ENCODE measurements at places on chromosomes 6 and 20.
A peak's percentile ranks its signal among the peaks of the same experiment; 100 is the strongest.

- no peak for DNase-seq
These were observed 285.4 kb upstream of the FLRT3 start for GRCh38 chr20:14622796-14623195.

DNA sequence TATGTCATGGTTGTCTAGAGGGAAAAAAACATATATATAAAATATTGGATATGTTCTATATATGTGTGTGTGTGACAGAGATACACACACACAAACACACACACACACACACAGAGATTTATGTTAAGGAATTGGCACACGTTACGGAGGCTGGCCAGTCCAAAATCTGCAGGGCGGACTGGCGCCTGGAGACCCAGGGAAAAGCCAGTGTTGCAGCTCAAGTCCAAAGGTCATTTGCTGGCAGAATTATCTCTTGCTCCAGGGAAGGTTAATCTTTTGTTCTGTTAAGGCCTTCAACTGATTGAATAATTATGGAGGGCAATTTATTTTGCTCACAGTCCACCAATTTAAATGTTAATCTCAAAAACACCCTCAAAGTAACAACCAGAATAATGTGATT is 37.5 kb upstream of the PDE7B start:
- no peak for DNase-seq

DNA sequence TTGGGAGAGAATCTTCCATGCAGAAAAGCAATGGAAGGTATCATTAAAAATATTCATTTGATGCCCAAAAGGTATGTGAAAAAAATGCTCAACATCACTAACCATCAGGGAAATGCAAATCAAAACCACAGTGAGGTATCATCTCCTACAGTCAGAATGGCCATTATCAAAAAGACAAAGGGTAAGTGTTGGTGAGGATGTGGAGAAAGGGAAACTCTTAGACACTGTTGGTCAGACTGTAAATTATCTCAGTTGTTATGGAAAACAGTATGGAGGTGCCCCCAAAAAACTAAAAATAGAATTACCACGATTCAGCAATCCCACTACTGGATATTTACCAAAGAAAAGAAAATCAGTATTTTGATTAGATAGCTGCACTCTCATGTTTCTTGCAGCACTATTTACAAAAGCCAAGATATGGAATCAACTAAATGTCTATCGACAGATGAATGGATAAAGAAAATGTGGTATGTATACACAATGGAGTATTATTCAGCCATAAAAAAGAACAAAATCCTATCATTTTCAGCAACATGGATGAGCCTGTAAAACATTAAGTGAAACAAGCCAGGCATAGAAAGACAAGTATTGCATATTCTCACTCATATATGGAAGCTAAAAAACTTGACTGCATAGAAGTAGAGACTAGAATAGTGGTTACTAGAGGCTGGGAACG is 84.0 kb downstream of the DTNBP1 start:
- no peak for DNase-seq

DNA sequence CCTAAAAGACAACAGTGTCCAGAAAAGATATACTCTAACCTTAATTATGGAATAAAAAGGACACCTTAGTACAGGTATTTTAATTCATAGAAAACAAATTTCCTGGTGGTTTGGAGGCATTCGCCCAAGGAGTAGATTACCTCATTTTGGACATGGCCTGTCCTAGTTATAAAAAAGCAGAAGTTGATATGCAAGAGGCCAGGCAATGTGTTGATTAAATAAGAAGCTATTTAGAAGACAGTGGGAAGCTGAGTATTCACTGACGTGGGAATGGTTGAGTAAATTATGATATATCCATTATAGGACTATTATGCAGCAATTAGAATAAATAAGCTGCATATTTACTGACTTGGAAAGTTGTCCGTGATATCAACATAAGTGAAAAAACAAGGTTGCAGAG is 314.9 kb downstream of the ALDH8A1 start:
- no peak for DNase-seq

- DNase-seq, result no peak
These were observed 60.1 kb upstream of the PLEKHG1 start for GRCh38 chr6:150539568-150539967.

GRCh38 chr6:53744321-53744720 is 50.5 kb upstream of the LRRC1 start:
- DNase-seq, result no peak

DNA sequence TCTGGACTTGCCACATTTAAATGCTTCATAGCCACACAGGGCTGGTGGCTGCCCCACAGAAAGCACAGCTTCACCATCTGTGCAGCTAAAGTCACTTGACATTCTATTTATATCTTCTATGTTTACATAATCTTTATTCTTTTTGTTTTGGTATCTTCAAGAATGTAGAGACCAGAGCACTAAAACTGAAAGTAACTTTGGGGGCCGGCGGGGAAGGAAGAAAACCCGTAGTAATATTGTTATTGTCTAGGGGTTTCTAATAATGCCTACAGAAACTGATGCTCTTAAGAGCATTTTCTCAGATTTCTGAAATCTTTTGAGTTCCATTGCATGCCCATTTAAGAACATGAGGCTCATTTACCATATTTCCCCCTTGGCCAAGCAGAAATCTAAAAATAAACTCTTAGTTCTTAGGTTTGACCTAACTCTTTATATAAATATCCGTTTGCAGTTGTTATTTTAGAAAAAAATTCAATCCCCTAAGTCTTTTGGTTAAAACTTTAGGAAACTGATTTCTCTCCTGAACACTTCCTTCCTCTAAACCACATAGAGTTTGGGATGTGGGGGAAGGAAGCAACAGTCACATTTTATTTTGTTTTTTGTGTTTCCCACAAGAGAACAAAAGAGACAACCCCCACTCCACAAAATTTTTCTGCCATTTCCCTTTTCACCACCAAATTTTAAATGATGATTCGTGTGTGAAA is 207.6 kb downstream of the OGFRL1 start:
- DNase-seq, result no peak

GRCh38 chr6:26366504-26366903 is 1.5 kb downstream of the BTN3A2 start:
- no peak for DNase-seq

- no peak for DNase-seq
These were observed 774.3 kb downstream of the PHF3 start for GRCh38 chr6:64409948-64410347.

DNA sequence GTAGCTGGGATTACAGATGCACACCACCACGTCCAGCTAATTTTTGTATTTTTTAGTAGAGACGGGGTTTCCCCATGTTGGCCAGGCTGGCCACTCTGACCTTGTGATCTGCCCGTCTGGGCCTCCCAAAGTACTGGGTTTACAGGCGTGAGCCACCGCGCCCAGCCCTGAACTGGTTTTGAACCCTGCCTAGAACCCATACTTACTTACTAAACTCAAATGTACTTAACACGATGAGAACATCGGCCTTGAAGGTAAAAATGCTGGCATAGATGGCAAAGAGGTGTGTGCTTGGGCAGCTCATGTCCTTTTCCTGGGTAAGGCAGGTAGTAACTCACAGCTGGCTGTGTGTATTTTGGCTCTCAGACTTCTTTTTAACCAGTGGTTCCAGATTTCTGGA is 3.2 kb upstream of the ARMC12 start:
- no peak for DNase-seq

- no peak for DNase-seq
These were observed 30.2 kb downstream of the PANK2 start for GRCh38 chr20:3919352-3919751.

DNA sequence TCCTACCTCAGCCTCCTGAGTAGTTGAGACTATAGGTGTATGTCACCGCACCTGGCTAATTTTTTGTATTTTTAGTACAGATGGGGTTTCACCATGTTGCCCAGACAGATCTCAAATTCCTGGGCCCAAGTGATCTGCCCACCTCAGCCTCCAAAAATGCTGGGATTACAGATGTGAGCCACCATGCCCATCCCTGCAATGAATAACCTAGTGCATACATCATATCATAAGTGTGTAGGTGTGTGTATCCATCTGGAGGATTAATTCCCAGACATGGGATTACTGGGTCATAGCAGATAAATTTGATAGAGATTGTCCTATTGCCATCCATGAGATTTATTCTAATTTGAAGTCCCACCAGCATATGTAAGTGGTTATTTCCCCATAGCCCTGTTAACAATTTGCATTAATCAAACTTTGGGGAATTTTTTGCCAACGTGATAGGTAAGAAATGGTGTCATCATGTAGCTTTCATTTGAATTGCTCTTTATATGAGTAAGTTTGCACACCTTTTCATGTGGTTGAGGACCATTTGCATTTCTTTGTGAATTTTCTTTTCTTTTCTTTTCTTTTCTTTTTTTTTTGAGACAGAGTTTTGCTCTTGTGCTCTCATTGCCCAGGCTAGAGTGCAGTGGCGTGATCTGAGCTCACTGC is 29.9 kb upstream of the BACH2 start:
- no peak for DNase-seq

- DNase-seq, result no peak
These were observed 8.5 kb downstream of the STAU1 start for GRCh38 chr20:49179368-49180277.

DNA sequence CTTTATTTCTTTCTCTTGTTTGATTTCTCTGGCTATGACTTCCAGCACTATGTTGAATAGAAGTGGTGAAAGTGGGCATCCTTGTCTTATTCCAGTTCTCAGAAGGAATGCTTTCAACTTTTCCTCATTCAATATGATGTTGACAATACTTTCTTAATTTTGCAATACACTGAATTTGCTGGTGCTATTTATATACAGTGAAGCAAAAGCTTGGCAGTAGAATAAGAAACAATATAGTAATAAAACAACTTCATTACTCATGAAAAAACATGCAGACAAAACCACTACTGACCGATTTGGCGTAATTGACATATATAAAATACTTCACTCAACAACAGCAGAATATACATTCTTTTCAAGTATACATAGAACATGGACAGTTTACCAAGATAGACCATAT is 96.4 kb downstream of the CFAP61 start:
- no peak for DNase-seq

DNA sequence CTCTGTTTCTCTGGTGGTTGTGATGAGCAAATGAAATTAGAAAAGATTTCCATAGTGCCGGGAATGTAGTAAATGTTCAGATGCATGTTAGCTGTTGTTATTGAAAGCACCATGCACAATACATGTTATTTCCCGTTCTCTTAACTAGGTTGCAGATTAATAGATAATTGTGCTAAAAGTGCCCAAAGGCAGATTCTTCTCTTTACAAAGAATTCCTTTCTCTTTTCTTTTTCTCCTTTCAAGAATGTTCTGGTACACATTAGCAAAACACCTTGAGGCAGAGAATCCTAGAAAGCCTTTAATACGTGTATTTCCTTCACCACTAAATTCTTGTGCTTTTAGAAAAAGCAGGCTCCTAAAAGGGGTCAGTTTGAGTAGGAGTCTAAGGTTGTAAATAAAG is 121.1 kb upstream of the ASF1A start:
- DNase-seq, result no peak

DNA sequence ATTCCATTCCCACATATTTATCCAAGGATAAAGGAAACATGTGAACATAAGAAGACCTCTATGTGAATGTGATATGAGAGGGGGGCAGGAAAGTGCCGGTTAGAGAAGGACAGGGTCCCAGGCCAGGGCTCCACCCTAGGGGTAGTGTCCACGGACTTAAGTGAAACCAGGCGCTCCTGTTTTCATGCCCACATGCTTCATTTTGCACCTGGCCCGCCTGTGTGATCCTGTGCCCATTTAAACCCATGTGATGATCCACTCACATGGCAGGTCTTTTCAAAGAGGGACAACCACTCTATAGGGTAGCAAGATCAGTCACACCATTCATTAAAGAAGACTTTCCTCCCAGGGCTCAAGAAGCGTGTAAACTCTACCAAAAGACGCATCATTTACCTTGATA is 865.3 kb upstream of the GJE1 start:
- DNase-seq, result no peak

GRCh38 chr6:55448451-55448850 is 121.2 kb downstream of the GFRAL start:
- no peak for DNase-seq

- DNase-seq, result no peak
These were observed 8.7 kb downstream of the GFRA4 start for GRCh38 chr20:3654326-3655130.

DNA sequence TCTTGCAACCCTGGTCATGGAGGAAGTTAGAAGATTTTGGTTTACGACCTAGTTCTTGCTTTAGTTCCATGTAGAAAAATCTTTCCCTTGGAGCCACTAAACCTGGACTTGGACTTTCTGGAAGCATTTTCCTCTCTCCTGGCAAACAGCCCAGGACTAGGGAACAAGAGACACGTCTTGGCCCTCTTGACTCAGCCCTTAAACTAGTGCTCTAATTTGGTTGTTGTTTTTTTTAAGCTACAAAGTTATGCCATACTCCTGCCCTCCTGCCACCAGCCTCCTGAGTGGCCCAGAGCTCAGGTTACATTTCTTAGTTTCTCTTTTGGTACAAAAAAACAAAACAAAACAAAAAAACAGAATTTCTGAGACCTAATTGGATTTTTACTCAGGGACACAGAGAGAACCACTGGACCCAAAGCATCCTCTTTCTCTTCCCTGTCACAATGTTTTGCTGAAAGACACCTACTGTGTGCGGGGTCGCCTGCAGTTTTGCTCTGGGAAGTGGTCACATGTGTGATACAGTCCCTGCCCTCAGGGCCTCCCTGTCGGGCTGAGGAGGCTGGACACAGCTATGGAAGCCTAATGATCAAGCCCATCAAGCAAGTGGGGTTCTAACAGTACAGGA is 32.3 kb upstream of the SCUBE3 start:
- no peak for DNase-seq

- DNase-seq, result no peak
These were observed 223.7 kb downstream of the TAF4 start for GRCh38 chr20:61841966-61842365.

- DNase-seq, result no peak
These were observed 317.9 kb upstream of the HTR1E start for GRCh38 chr6:86619428-86619827.

GRCh38 chr6:160015778-160016684 is 47.1 kb downstream of the IGF2R start:
- DNase-seq, result peak; percentile 65

GRCh38 chr20:63738687-63739129 is 868 bp upstream of the SLC2A4RG start:
- DNase-seq, result peak; percentile 43

GRCh38 chr6:41780551-41781365 is at the start of gene PRICKLE4:
TSS of gene PRICKLE4 (plus strand) at chr6:41780782. CDS start at chr6:41783474, 2,692 bp downstream.
- no peak for DNase-seq

DNA sequence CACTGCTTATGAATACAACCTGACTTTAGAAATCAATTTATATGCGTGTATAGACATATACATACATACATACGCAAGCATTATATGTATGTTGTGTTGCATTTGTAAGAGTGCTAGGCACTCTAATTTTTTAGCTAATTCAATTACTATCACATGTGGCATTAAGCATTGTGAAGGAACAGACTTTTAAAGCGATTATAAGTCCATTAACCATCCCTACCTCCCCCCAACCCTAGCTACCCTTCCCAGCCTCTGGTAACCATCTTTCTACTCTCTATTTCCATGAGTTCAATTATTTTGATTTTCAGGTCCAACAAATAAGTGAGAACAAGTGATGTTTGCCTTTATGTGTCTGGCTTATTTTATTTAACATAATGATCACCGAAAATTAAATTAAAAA is 453.8 kb downstream of the DOK5 start:
- DNase-seq, result no peak

- DNase-seq, result no peak
These were observed 81.0 kb upstream of the FLRT3 start for GRCh38 chr20:14418376-14418775.

- no peak for DNase-seq
These were observed 12.9 kb upstream of the SLC22A7 start for GRCh38 chr6:43284991-43285781.
